ENCODE measurements at places on chromosomes 1 and 21.

- DNase-seq, result no peak
These were observed 1138.0 kb upstream of the TMPRSS15 start for GRCh38 chr21:19541602-19542001.

- DNase-seq, result no peak
These were observed 35.1 kb downstream of the FGGY start for GRCh38 chr1:59331686-59332620.

- no peak for DNase-seq
These were observed 62.4 kb upstream of the DIRAS3 start for GRCh38 chr1:68112835-68113243.

GRCh38 chr1:118338936-118339335 is 153.9 kb upstream of the SPAG17 start:
- no peak for DNase-seq

- no peak for DNase-seq
These were observed 108.1 kb downstream of the ATG4C start for GRCh38 chr1:62891956-62892562.

- DNase-seq, result no peak
These were observed 86.8 kb downstream of the PLA2G4A start for GRCh38 chr1:186915555-186915954.

GRCh38 chr1:20403423-20404145 is 82.4 kb downstream of the CAMK2N1 start:
- no peak for DNase-seq

- DNase-seq, result no peak
These were observed 52.4 kb downstream of the MIS18A start for GRCh38 chr21:32226444-32226843.

DNA sequence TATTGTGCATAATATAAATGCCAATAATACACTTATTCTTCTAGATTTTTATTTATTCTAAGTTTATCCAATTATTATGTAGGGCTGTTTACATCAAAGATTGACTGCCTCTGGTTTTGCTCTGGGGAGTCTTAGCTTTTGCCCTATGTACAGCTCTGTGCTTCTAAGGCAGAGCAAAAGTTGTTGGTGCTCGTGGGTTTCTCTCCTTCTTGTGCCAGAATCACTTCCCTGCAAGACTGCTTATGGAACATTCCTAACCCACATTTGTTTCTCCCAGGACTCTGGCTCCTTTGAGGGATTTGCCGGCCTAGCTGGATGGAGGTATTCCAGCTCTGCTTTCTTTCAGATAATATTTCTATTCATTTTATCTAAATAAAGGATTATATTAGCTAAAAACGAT is 849.1 kb downstream of the USP25 start:
- no peak for DNase-seq

GRCh38 chr1:87074001-87074795 is 159.8 kb downstream of the HS2ST1 start:
- DNase-seq, result no peak

- DNase-seq, result no peak
These were observed 55.0 kb upstream of the MACF1 start for GRCh38 chr1:39149509-39149908.
